ENCODE measurements at places on chromosomes 6 and 20.

DNA sequence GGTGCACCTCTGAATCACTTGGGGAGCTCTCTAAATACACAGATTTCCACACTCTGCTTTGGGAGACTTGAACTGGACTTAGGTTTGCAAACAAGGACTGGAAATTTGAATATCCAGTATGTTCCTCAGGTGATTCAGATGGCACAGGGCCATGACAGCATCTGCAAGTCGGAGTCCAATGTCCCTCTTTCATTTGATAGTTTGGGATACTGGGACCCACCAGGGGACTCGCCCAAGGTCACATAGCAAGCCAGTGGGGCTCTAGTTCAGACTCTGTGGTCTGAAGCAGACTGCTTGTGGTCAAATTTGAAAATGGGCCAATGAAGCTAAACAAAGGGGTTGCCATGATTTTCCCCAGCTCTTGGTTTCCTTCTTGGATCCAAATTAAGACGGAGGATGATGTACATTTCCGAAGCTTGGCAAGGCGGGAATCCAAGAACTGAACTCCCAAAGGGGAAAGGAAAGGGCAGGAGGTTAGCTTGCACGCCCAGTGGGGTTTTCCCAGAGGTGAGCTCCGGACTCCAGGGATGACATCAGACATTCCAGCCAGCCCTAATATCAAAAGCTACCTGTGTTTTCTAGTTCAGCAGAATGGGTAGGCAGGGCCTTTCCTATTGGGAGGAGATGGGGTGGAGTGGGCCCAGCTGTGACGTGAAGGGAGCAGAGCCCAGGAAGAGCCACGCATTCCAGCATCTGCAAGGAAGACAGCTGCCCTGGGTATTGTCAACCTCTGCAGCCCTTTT is 3.4 kb upstream of the SYS1 start:
- DNase-seq: no peak

DNA sequence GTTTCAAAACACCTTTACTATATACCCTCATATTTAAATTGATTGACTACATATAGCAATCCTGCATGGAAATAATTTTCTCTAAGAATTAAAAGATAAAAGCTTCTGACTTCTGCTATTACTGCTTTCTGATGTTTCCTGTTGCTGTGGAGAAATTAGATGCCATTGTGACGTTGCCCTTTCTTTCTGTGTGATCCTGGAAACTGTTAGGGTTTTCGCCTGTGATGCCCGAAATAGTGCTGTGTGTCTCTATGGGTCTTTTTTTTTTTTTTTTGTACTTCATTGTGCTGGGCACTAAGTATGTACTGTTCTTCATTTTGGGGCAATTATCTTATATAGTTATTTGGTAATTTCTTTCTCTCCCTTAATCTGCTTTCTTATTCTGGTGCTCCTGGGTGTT is 205.0 kb downstream of the ARID1B start:
- no peak for DNase-seq

DNA sequence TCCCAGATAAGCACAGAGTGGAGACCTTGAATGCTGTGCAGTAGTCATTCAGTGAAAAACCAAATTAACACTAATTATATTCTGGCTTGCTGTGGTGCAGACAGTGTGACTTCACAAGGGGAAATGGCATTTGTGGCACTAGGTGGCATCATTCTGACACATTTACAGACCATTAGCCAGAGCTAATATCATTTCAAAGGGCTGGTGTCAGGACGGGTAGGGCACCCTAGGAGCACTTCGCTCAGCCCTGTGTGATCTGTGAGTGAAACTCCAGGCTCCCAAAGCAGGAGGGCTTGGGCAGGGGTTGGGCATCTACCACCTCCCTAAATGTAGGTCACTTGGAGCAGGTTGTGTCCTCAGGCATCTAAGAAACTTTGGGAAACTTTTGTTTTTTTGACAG is 555.8 kb downstream of the PKHD1 start:
- DNase-seq: no peak

DNA sequence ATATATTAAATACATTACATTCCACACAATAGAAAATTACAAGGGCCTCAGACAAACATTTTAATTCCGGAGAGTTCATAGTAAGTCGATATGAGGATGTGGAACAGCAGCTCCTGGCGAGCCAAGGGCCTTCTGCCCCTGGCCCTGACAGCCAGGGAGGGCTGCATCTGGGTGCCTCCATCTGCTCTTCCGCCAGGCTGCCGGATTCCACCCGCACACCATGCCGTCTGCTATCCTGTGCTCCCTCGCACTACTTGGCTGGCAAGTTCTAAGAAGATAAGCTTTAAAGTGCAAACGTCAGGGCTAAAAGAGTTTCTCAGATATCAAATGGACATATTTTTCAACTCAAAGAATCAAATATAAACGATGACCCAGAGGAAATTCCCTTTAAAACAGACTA is 656.3 kb upstream of the NOX3 start:
- DNase-seq: no peak

- no peak for DNase-seq
Measured at GRCh38 chr20:44033344-44033743, 118.7 kb downstream of the TOX2 start.

GRCh38 chr6:111105578-111105977 is 18.3 kb downstream of the SLC16A10 start:
- DNase-seq: no peak

GRCh38 chr20:2403291-2404052 is 22.8 kb downstream of the TGM6 start:
- DNase-seq: no peak

GRCh38 chr6:129795261-129795660 is 65.9 kb downstream of the TMEM244 start:
- DNase-seq: no peak

- no peak for DNase-seq
Measured at GRCh38 chr6:136463743-136464142, 86.5 kb downstream of the MAP7 start.

- no peak for DNase-seq
Measured at GRCh38 chr6:32459781-32460424, 20.2 kb downstream of the HLA-DRA start.

- no peak for DNase-seq
Measured at GRCh38 chr6:127343809-127344659, 625 bp upstream of the ECHDC1 start.

GRCh38 chr6:46217671-46218131 is 46.9 kb upstream of the ENPP5 start:
- peak; percentile 57 for DNase-seq
